ENCODE measurements at places on chromosomes 7 and 10. TPM values are rescaled to one million over a fixed set of nuclear protein-coding genes. Genes with fewer than 3 reads are reported as not detected.

LMOD2 gene
- total RNA-seq: 1.4 TPM

TAS2R5 gene
- 0.72 TPM for total RNA-seq

CRTAC1 gene
- total RNA-seq: 2.2 TPM

ITPRID1 gene
- 25.0 TPM for total RNA-seq

LIPA gene
- total RNA-seq: 55.1 TPM

THAP5 gene
- total RNA-seq: 37.3 TPM

SFTPA1 gene
- 0.48 TPM for total RNA-seq

AKR1C4 gene
- total RNA-seq: not detected

FKBP6 gene
- total RNA-seq: 0.72 TPM

LYZL2 gene
- total RNA-seq: not detected

TWIST1 gene
- 51.5 TPM for total RNA-seq

OPN1SW gene
- total RNA-seq: not detected

ANKRD1 gene
- 10.4 TPM for total RNA-seq

AKR1D1 gene
- 65.2 TPM for total RNA-seq

TEX47 gene
- 1.2 TPM for total RNA-seq

KCNH2 gene
- 25.3 TPM for total RNA-seq

PLEKHA1 gene
- 32.3 TPM for total RNA-seq

NAT16 gene
- total RNA-seq: 1.2 TPM

STEAP1B gene
- 12.3 TPM for total RNA-seq

CRYGN gene
- not detected for total RNA-seq

TBXAS1 gene
- 19.3 TPM for total RNA-seq

FXYD4 gene
- not detected for total RNA-seq

SPDYE8 gene
- 0.48 TPM for total RNA-seq

MYO1G gene
- 6.5 TPM for total RNA-seq

ZNF800 gene
- total RNA-seq: 33.0 TPM

FZD1 gene
- total RNA-seq: 33.9 TPM

FEZF1 gene
- 0.48 TPM for total RNA-seq

UFSP1 gene
- total RNA-seq: 3.1 TPM

JAKMIP3 gene
- 0.72 TPM for total RNA-seq

NKX6-2 gene
- not detected for total RNA-seq

KIAA1549 gene
- total RNA-seq: 3.4 TPM

ZNF804B gene
- 7.7 TPM for total RNA-seq

PILRA gene
- total RNA-seq: not detected

GTF2IRD2 gene
- 39.2 TPM for total RNA-seq

HTR7 gene
- total RNA-seq: 6.0 TPM

PTN gene
- 25.8 TPM for total RNA-seq

CHPF2 gene
- total RNA-seq: 33.5 TPM

HMX2 gene
- total RNA-seq: not detected

VSTM4 gene
- 8.4 TPM for total RNA-seq

GIMAP4 gene
- total RNA-seq: 9.6 TPM

POU6F2 gene
- 2.9 TPM for total RNA-seq

MUC3A gene
- 2.2 TPM for total RNA-seq

LIMK1 gene
- total RNA-seq: 11.3 TPM

NPM3 gene
- total RNA-seq: 38.0 TPM

PDGFA gene
- 120 TPM for total RNA-seq

GPR26 gene
- 0.72 TPM for total RNA-seq

GIMAP8 gene
- 1.2 TPM for total RNA-seq

ASZ1 gene
- total RNA-seq: 4.8 TPM

GOLGA7B gene
- 0.96 TPM for total RNA-seq

NOS3 gene
- total RNA-seq: 4.6 TPM

Measured in umbilical cord (tissue), 2 donors.